EL (cell line): ENCODE measurements at places on chromosomes 1 and 21.

DNA sequence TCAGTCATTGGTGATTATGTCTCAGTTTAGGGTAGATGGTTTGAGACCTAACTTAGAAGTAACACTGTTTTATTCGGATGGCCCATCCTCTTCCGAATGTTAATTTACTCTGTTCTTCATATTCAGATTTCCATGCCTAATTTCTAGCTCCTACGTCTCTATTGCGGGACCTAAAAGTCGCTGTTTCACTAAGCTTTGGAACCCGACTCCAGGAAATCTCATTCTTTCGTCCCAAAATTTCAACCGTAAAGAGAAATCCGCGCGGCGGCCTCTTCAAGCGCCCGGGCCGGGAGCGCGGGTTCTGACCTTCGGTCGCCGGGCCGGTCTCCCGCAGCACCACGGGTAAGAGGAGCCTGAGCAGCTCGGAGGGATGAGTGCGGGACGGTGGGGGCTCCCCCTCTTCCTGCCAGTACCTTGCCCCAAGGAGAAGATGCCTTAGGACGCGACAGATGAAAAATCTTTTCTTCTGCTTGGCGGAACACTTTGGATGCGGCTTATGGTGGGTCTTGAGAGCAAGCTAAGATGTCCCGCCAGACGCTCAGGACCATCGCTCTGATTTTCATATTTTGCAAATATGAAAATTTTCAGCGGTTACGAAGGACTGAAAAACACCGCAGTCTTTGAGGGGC, 128.7 kb downstream of the PPIAL4G start:
- DNase-seq, result no peak

DNA sequence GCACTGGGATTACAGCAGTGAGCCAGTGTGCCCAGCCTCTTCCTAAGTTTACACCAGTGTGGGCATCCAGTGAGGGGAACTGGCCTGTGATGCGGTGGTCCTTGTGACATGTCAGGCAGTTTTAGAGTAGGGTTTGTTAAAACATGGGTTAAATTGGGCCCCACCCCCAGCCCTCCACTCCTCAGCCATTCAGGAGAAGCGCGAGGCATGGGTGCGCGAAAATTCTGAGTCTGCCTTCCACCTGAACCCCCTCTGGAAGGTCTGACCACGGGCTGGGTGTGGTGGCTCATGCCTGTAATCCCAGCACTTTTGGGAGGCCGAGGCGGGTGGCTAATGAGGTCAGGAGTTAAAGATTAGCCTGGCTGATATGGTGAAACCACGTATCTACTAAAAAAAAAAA, 51.7 kb downstream of the SKI start:
- no peak for DNase-seq

DNA sequence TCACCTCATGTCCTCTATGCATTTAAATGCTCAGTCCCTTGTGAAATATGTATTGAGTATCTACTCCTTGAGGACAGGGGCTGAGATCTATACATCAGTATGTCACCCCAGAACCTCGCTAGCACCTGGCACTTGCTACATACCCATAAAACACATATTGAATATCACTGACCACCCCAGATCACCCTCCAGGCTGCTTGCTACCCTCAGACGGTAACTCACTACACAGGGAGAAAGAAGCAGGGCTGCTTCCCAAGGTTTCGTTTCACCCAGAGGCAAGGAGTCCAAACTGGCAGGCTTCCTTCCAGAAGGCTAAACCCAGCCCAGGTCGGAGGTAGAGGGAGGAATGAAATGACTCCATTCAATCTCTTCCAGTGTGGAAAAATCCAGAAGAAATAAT, 8.5 kb downstream of the INKA2 start:
- no peak for DNase-seq

- no peak for DNase-seq
These were observed 133.2 kb downstream of the GDAP2 start for GRCh38 chr1:117796226-117796625.

- DNase-seq, result no peak
These were observed 6.2 kb downstream of the FAM131C start for GRCh38 chr1:16067127-16067768.

- no peak for DNase-seq
These were observed 12.7 kb upstream of the EIF4G3 start for GRCh38 chr1:21189421-21189820.

GRCh38 chr1:73673971-73674370, 524.0 kb downstream of the LRRIQ3 start:
- no peak for DNase-seq

DNA sequence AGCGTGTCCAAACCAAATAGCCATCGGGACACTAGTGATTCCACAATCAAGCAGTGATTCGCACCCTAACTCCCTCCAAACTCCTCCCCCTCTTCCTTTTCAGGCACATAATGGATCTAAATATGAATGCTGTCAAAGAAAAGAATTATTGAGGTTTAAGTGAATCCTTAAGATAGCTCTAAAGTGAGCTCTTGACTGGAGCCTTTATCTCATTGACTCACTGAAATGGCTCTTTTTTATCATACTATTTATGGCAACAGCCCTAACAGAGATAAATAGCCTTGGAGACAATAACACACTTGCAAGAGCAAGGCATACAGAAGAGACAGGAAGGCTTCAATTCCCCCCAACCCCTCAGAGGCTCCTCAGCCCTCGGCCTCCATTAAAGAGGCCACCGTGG, 143.3 kb downstream of the PLXNA2 start:
- no peak for DNase-seq

GRCh38 chr1:145751491-145752037, 32.3 kb downstream of the CD160 start:
- DNase-seq, result peak; percentile 94

GRCh38 chr1:166197141-166197540, 30.3 kb upstream of the FAM78B start:
- DNase-seq, result no peak

- no peak for DNase-seq
These were observed 945 bp downstream of the RNPEP start for GRCh38 chr1:201983380-201983805.

DNA sequence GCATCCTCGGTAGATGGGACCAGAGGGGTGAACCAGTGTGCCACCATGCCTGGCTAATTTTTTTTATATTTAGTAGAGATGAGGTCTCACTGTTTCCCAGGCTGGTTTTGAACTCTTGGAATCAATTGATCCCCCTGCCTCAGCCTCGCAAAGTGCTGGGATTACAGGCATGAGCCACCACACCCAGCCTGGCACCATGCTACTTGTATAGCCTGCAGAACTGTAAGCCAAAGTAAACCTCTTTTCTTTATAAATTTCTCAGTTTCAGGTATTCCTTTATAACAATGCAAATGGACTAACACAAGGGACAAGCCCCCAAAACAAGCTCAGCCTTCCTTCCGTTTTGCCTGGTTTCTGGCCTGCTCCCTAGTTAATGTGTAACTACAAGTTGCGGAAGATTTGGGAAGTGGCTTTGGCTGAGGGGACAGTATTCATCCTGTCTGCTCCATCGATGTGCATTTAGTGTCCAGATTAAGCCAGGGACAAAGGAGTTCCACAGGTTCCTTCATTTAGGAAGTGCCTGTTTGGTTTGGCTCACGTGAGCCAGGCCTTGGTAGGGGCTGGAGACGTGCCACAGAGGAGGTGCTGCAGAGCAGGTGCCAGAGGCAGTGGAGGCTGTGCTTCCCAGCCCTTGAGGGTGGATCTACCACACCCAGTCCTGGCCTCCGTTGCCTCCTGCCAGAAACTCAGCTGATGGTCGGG, 4.4 kb downstream of the AVPR1B start:
- DNase-seq, result no peak

DNA sequence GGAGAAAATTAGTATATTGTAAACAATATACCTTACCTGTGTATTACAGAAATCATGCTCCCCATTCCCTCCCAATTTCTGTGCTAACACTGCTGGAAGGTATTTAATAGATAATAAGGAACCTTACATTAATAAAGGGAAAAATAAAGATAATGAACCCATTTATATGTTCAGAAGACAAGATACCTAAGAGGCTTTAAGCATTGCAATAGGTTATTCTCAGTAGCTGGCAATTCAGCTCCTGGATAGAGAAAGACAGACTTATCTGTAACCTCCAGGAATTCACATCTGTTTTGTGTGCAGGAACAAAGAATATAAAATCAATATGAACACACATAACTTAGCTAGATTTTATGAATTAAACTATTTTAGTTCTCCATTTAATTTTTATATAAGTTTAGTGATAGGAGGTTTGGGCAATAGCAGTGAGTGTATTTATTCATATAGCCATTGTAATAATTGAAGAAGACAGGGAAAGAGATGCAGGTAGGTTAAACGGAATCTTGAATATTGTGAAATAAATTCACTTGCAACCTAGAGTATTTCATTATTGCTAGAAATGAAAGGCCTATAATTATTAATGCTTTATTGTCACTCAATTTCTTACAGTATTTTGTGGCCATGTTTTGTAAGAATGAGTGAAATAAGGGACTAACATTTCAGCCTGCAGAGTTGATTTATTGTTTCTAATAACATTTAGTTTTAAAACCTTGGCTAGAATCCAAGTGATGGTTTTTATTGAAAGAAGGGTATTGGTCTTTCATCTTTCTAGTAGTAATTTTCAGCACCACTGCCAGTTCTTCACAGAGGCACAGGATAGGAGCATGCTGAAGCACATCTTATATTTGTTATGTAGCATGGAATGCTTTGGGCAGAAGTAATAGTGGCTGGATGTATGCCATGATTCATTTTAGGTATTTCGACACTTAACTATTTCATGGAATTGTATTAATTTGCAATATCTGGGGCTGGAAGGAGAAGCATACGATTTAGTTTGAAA, 1.5 kb downstream of the XPR1 start:
- DNase-seq, result peak; percentile 34

GRCh38 chr21:37064841-37065240, 8.0 kb downstream of the PIGP start:
- no peak for DNase-seq

- DNase-seq, result no peak
These were observed at the start of gene DIO1 for GRCh38 chr1:53893999-53894636. Gene DIO1, plus strand, starts transcription at chr1:53894187. Its CDS starts 24 bp downstream, at chr1:53894211.

DNA sequence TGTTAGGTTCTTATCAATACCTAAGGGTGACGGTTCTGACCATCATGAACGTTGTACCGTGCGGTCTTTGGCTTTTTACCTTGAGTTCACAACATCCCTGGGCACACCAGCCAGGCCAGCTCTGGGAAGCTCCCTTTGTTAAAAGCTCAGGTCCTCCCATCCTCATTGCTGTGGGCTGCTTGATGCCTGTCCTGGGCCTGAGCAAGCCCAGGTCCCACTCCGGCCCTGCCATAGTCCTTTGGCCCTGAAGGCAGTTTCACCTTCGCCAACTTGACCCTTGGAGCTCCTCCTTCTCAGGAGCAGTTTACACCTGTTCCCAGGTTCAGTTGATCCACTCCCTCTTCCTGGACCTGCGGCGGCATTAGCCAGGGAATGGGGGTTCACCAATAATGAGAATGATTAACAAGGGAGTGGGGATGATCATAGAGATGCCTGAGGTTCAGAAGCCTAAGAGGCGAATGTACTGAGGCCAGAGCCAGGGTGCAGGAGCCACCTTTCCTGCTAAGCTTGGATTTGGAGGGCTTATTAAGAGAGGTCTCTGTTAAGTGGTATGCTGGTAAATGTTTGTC, 40.2 kb downstream of the DHCR24 start:
- DNase-seq, result no peak

GRCh38 chr1:112672009-112672408, 2.5 kb upstream of the MOV10 start:
- no peak for DNase-seq

DNA sequence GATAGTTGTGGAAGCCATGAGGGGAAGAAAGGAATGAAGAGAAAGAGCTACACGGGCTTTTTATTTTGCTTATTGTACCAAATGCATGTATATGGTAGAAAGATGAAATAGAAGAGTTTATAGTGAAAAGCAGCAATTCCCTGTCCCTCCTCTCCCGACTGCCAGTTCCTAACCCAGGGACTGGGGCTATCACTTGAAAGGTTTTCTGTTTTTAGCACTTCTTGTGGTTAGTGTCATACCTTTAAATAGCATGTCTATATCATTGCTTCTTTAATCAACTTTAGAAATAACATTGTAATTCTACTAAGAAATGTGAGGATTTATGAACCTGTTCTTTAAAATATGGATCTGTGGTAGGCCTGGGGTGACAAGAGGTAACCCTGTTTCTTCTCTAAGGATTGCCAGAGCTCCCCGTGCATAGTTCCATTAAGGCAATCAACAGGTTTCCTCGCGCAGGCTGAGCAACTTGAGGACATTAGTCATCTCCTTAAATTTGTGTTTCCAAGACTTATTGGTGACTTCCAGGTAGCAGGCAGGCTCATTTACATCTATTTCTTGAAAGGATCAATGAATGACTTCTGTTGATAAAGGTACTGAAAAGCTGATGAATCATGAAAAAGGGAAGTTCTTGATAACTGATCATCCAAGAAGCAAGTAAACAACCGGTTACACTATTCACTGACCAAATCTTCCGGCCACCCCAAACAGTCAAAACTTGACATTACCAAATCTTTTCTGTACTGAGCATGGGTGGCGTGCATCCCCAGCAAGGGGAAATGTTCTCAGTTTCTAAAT, 37.8 kb upstream of the S1PR1 start:
- DNase-seq, result no peak

DNA sequence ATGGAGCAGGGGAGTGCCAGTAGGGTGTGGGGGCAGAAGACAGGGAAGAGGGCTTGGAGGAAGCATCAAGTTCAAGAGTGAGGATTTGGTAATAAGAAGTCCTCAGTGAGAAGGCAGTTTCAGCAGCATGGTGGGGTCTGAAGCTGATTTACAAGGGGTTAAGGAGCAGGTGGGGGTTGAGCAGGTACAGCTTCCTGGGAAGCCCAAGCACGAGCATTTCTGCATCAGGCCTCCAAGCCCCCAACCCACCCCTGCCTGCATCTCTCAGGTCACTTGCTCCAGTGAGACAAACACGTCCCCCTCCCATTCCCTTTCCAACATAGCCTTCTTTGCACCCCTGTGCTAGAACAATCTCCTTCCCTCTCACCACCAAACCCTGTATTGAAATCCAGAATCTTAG, 574.7 kb downstream of the MATN1 start:
- no peak for DNase-seq

DNA sequence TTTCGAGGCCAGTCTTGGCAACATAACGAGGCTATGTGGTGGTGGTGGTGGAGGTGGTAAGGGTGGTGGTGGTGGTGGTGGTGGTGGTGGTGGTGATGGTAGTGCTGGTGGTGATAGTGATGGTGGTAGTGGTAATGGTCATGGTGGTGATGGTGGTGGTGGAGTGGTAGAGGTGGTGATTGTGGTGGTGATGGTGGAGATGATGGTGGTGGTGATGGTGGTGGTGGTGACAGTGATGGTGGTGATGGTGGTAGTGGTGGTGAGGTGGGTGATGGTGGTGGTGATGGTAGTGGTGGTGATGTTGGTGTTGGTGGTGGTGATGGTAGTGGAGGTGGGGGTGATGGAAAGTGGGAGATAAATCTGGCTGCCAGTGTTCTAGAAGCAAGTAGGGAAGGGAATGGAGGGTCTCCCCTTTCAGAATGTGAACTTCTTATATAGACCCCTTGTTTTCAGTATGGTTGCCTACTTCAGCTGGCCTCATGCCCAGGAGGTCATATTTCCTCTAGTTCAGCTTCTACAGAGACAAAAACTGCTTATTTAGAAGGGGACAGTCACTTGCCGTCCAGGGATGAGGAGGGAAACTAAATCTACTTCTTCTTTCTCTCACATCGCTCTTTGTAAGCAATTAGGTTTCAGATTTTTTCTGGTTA, 27.5 kb downstream of the SH3BGR start:
- DNase-seq, result no peak
